ENCODE measurements at places on chromosomes 2 and 18.
A peak's percentile ranks its signal among the peaks of the same experiment; 100 is the strongest.

DNA sequence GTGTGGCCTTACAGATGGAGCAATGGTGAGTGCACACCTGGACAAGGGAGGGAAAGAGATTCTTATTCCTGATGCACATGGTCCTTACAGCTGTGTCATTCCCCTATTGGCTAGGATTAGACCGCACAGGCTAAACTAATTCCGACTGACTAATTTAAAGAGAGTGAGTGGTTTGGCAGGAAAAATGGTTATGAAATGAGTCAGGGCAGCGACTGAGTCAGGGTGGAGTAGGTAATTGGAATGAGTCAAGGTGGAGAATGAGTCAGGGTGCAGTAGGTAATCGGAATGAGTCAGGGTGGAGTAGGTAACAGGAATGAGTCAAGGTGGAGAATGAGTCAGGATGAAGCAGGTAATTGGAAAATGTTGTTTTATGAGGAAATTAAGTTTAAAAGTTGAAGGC is 1353.7 kb upstream of the LRRTM1 start:
- no peak for DNase-seq

DNA sequence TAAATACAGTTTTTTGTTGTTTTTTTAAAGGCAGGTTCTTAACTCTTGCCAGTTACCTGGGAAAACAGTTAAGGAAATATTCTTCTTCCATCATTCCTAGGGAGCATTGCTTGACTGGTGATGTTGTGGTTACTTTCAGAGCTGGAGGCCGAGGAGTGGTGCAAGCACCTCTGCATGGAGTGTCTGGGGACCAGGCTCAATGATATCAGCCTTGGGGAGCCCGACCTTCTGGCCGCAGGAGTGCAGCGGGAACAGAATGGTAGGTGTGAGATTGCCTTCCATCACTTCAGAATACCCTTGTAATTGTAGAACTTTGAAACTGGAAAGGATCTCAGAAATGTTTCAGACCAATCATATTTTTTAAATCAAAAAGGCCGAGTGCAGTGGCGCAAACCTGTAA is 270.1 kb downstream of the CD226 start:
- DNase-seq: no peak

- no peak for DNase-seq
Observed at GRCh38 chr18:10495936-10496335, 29.9 kb upstream of the NAPG start.

DNA sequence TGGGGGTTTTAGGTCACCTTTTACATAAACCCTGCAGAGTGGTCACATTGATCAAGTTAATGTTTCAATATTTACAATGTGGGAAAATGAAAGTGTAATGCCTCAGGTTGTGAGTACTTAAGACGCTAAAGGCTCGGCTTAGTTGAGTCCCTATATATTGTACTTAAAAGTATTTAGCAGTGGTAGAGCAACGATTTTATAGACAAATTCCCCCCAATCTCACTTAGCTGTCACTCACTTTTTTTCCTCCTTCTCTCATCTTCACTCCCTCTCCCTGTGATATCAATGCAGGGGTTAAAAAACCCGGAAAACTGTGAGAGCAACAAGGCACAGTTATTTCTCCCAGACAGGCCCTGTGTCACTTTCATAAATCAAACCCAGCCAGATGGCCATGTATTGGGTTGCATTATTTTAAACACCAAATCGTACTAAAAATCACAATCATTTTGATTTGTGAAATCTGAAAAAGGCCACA is 5.4 kb downstream of the POU3F3 start:
- no peak for DNase-seq

GRCh38 chr2:149399934-149400615 is 69.7 kb downstream of the LYPD6 start:
- DNase-seq: no peak

DNA sequence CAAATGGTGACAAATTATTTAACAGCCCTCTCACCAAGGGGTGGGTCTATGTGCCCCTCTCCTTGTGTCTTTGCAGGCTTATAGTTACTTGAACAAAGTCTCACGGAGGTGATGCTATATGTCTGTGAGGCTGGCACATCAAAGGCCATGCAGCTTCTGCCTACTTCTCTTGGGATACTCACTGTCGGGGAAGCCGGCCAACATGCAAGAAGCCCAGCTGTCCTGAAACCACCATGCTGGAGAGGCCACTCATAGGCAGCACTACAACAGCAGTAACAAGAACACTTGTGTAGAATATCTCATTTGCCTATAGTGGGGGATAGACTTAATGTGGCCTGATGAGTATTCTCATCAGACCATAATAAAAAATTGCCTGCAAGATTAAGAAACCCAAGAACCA is 233.7 kb upstream of the NCKAP5 start:
- no peak for DNase-seq

GRCh38 chr18:58640428-58640805 is 11.5 kb upstream of the ALPK2 start:
- DNase-seq: no peak

DNA sequence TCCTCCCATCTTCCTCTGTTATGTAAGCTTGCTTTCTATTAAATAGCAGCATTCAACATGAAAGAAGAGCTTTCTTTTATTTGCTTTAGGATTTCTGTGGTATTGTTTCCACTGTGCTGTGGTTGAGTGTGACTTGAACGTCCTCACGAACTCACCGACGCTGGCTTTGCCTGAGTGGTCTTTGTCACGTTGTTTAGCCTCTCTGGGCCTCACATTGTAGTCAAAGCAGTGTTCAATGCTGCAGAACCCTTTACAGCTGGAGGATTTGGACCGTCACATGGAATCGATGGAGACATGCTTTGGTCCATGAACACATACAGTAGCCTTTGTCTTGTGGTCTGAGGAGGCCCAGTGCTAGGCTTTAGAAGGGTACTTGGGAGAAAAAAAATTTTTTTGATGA is 66.3 kb downstream of the TANC1 start:
- no peak for DNase-seq

DNA sequence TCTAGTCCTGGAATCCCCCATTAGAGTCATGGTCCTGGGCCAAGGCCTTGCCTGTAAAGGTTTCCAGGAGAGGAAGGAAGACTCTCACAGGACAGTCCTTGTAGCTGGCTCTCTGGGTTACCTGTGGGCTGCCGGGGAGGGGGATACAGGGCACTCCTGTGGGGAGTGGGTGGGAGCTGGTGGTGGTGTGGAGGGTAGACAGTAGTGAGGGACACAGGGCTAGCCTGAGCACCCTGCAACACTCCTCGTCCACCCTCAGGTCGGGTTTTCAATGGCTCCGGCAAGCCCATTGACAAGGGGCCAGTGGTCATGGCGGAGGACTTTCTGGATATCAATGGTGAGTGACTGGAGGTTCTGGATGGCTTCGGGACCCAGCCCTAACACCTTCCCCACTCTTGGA is 19.7 kb upstream of the ANKRD53 start:
- no peak for DNase-seq

- DNase-seq: no peak
Observed at GRCh38 chr2:160889439-160890170, 270.6 kb upstream of the TANK start.

GRCh38 chr2:203802342-203803052 is 65.1 kb upstream of the CTLA4 start:
- no peak for DNase-seq

GRCh38 chr2:33134086-33134771 is 187.5 kb downstream of the LTBP1 start:
- DNase-seq: peak; percentile 83

DNA sequence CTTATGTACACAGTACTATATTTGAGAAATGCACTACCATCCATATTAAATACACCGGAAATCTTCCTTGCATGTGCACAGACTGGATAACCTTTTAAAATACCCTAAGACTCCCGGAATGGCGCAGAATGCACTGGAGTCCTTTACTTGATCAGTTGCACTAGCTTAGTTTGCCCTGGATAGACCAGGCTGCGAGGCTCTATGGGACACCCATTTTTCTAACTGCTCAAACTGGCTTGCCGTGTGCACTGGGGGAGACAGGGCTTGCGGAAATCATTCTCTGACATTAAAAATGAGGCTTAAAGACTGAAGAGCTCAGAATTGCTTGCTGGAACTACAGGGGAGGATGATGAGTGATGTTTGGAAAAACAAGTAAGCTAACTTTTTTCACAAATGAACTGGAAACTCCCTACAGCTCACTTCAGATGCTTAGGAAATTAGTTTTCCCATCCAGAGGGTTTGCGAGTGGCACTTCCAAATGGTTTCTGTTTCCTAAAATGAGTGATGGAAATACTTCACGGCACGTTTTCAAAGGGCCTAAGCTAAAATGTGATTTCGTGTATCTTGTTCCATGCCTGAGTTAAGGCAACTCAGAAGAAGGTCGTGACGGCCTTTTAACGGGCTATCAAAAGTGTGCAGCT is 2.7 kb downstream of the NCK2 start:
- DNase-seq: no peak

GRCh38 chr2:197209246-197209645 is 101.3 kb downstream of the ANKRD44 start:
- DNase-seq: no peak

DNA sequence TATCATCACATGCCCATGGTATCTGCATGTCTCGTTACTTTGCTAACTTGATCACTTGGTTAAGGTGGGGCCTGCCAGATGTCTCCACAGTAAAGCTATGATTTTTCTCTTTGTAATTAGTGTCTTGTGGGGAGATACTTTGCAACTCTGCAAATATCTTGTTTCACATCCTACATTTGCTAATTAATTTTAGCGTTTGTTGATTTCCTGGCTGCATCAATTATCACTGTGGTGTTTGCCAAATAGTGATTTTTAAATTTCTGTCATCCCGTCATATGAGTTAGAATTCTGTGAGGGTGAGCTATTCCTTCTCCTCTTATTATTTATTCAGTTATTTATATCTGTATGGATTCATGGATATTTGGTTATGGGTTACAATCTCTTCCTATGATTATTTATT is 161.4 kb downstream of the FMNL2 start:
- no peak for DNase-seq

GRCh38 chr2:232211743-232212686 is 166.5 kb upstream of the ALPP start:
- no peak for DNase-seq

- no peak for DNase-seq
Observed at GRCh38 chr2:213104092-213104902, 47.1 kb downstream of the IKZF2 start.

Data from forelimb muscle (tissue), 1 donor.